ENCODE measurements at places on chromosomes 2 and 18.

DNA sequence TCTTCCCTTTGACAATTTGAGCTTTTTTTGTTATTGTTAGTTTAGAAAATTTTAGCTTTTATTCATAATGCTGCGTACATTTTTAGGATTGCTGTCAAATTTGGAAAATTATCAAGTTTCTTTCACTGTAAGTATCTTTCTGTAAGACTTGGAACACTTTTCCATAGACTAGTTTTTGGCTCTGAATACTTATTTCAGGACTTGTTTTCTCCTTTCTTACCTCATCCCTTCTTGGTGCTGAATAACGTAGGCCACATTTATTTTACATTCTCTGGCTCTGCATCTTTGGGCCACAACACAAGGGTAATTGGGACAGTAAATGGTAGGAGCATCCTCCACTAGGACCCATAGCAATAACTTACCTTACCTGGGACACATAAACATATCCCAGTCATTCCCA is 85.1 kb downstream of the CCDC85A start:
- DNase-seq, result no peak

- DNase-seq, result no peak
Observed at GRCh38 chr2:228613133-228613850, 431.8 kb upstream of the SPHKAP start.

GRCh38 chr2:196163285-196163684 is 8.1 kb downstream of the STK17B start:
- no peak for DNase-seq

- DNase-seq, result peak; percentile 57
Observed at GRCh38 chr2:176079831-176080539, 3.8 kb downstream of the EVX2 start.

- DNase-seq, result no peak
Observed at GRCh38 chr2:43482961-43483360, 112.9 kb downstream of the THADA start.

GRCh38 chr18:6959110-6959509 is 158.5 kb downstream of the LAMA1 start:
- DNase-seq, result no peak

DNA sequence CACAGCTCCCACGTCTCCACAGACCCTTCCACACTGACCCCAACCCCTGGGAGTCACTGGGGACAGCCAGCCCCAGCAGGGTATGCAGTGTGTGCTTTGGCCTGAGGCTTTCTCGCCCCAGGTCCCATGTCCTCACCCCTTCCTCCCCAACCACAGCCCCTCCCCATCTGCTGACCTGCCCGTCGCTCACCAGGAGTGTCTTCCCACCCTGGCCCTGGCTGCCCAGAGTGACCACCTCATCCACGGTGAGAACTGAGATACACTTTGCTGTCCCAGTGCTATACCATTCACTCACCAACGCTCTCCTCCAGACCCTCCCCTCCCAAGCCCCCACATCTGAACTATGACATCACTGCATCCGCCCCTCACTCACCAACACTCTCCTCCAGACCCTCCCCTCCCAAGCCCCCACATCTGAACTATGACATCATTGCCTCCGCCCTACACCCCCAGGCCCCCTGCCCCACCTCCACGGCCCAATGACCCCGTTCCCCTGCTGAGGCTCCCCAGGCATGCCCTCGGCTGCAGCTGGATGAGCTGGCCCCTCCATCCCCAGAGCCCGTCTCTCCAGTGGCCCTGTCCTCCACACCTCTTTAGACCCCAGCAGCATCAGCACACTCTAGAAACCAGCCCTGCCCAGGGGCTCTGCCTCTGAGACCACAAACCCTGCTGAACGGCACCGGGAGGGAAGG is 55.2 kb downstream of the ANKMY1 start:
- no peak for DNase-seq

DNA sequence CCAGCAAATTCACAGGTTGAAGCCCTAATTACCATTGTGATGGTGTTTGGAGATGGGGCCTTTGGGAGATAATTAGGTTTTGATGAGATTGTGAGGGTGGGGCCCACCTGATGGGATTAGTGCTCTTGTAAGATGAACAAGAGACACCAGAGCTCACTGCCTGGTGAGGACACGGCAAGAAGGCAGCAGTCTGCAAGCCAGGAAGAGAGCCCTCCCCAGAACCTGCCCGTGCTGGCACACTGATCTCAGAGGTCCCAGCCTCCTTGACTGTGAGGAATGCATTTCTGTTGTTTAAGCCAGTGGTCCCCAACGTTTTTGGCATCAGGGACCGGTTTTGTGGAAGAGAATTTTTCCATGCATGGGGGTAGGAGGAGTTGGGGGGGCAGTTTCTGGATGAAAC is 240.7 kb downstream of the KLHL29 start:
- DNase-seq, result no peak

DNA sequence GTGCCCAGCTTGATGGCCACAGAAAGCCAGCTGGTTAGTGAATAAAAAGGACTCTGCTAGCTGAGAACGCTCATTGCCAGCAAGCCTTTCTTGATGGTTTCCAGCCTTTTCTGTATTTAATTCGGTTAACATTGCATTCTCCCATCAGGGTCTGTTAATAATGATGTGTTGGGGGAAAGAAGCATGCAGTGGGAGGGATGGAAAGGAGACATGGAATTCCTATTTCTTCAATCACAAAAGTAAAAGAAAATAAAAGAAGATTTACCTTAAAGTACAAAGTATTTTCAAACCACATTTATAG is 141.9 kb upstream of the RBBP8 start:
- DNase-seq, result no peak

DNA sequence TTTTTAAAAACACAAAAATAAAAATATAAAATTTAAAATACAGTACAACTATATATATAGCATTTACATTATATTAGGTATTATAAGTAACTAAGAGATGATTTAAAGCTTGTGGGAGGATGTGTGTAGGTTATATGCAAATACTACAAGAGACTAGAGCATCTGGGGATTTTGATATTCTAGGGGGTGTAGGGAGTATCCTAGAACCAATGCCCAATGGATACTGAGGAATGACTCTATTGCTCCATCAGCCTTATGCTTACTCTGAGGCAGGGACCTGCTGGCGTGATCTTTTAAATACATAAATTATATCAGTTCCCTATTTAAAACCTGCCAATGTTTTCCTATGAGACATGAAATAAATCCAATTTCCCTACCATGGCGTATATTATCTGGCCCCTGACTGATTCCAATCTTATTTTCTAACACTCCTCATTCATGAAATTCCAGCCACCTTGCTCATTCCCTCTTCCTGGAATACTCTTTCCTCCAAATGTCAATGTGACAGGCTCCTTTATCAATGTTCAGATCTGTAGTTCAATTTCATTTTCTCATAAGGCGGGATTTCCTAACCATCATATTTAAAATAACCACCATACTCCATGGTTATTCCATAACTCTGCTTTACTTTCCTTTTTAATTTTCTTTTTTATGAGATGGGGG is 22.2 kb downstream of the SP3 start:
- DNase-seq, result no peak

DNA sequence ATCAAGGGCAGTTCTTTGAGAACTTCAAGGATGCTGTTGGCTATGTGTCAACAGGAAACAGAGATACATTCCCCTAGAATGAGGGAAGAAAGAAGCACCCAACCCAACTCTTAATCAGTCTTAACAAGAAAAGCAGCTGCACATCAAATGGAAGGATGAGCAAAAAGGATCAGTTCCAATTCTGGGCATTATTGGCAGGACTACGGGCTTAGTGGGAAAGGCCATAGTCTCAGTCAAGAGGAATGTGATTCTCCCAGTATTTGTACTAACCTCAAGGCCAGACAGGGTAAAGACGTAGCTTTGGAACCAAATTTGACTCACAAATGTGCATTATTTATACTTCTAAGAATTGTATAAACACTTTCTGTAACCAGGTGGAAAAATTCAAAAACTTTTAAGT is 18.2 kb downstream of the BMP10 start:
- DNase-seq, result no peak

GRCh38 chr18:62878305-62878704 is 163.0 kb downstream of the PHLPP1 start:
- DNase-seq, result no peak

- no peak for DNase-seq
Observed at GRCh38 chr2:14942987-14943386, 310.5 kb downstream of the LRATD1 start.

GRCh38 chr2:139925903-139926302 is 1145.7 kb upstream of the NXPH2 start:
- no peak for DNase-seq

- no peak for DNase-seq
Observed at GRCh38 chr2:239539776-239540100, 138.9 kb upstream of the HDAC4 start.

DNA sequence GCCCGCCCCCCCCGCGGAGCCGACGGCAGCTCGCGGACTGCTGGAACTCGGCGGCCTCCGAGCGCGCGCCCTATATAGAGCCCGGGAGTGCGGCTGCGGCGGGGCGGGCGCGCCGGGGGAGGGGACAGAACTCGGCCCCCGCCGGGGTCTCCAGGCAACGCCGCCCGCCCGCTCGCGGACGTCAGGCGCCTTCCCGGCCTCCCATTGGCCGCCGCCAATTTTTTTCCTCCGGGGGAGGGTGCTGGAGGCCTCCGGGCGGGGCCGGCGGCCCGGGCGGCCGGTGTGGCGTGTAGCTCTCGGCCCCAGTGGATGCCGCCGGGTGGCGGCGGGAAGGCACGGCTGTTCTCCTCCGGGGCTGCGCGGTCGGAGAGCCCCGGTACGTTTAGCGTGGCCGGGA is at the start of gene ZFP36L2:
Gene ZFP36L2, minus strand, starts transcription at position 49 of the 397 bp plus-strand sequence. CDS start 291 bp downstream, outside the sequence.
- peak; percentile 98 for DNase-seq

DNA sequence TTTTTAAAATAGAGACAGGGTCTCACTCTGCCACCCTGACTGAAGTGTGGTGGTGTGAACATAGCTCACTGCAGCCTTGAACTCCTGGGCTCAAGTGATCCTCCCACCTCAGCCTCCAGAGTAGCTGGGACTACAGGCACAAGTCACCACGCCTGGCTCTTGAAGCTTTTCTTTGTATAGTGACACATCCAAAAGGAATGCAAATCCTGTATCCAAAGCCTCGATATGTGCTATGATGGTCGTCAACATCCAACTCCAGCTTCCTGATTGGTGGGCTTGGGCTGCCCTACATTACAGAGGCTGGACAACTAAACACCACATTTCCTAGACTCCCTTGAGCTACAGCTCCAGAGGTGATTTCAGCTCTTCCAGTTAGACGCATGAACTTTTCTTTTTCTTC is 101.7 kb upstream of the PGAP1 start:
- no peak for DNase-seq

- no peak for DNase-seq
Observed at GRCh38 chr2:150279686-150280085, 207.8 kb downstream of the RND3 start.

GRCh38 chr2:218709908-218710307 is 727 bp upstream of the TTLL4 start:
- no peak for DNase-seq

GRCh38 chr18:74476140-74476539 is 19.0 kb upstream of the DIPK1C start:
- no peak for DNase-seq

DNA sequence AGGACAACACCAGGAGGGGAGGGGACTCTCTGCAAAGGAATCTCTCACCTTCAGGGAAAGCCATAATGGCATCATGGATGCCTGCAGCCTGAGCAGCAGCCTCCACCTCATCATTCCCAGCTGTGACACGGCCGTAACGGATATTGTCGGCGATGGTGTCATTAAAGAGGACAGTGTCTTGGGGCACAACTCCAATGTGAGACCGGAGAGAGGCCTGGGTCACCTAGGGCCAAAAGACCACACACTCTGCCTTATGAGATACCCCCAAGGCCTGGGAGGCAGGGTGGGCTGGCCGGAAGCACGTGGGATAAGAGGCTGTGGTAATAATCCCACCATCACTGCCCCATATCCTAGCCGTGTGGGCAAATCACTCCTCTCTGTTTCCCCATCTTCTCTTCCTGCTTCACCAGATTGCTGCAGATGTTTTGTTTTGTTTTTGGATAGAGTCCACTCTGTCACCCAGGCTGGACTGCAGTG is 4.3 kb downstream of the ZFAND2B start:
- DNase-seq, result no peak

DNA sequence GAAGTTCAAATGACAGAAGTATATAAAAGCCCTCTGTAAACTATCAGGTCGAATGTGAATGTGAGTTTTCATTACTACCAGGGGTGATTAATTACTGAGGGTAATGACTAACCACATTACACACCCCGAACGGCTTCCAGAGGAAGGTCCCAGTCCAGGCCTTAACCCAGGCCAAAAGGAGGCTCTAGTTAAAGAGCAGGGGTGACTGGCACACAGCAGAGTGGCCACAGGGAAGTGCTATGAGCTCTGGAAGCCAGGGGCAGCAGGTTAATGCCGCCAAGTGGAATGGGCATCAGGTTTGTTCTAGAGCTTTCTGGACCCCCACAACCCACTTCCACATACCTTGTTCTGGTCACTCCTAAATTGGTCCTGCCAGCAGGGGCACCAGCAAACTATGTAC is 87.7 kb downstream of the BCL11A start:
- DNase-seq, result no peak

DNA sequence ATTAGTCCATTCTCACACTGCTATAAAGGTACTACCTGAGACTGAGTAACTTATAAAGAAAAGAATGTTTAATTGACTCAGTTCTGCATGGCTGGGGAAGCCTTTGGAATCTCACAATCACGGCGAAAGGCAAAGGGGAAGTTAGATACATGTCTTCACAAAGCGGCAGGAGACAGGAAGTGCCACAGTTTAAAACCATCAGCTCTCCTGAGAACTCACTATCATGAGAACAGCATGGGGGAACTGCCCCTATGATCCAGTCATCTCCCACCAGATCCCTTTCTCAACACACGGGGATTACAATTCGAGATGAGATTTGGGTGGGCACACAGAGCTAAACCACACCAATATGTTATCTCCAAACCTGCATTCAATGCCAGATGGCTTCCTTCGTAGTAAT is 716.1 kb downstream of the DCC start:
- DNase-seq, result no peak

DNA sequence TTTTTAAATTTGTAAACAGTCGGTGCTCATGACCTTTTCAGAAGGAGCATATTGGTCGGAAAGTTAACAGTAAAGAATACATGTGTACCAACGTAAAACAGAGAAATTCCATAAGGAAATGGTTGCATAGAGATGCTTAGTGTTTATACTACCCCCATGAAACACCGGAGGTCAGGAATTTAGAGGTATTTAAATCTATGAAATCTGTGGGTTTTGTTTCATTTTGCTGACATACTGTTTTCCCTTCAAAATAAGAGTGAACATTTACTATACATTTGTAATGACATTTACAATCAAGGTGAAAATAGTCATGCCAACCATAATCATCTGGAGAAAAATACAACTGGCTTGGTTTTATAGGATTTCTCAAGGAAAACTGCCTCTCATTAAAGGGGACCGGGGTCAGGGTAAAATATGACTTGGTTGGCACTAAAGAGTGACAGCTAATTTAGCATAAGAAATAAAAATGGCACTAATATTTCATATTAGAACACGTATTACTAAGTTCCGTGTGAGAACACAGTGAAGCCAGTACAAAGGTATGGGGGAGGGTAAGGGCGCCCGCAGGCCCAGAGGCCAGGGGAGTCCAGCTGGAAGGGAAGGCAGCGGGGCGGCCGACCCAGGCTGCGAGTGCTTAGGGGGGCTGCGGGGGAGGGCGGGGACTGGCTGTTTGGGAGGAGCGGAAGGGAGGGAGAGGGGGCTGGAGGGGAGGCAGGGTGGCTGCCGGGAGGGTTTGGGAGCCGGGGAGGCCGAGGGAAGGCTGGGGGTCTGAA is 1.1 kb upstream of the RNU4ATAC start:
- peak; percentile 39 for DNase-seq
